Dermis blood vessel endothelial cell (primary cell): ENCODE measurements at places on chromosomes 13 and 19.

GRCh38 chr13:43805071-43805468, 18.3 kb upstream of the ENOX1 start:
- peak; percentile 38 for DNase-seq

DNA sequence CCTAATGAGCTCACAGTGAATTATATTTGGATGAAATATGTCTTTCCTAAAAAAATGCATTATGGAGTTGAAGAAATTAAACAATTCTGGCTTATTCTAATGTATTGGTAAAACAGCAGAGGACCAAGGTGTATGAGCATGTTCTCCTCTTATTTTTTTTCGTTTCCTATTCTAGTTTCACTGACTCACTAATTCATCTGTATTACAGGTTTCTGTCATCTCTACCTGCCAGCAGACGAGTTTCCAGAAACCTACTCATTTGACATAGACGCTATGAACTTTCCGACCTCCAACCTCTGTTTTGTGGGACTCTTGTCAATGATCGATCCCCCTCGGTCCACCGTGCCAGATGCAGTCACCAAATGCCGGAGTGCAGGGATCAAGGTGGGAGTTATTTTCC, 20.3 kb downstream of the ATP12A start:
- DNase-seq: no peak

DNA sequence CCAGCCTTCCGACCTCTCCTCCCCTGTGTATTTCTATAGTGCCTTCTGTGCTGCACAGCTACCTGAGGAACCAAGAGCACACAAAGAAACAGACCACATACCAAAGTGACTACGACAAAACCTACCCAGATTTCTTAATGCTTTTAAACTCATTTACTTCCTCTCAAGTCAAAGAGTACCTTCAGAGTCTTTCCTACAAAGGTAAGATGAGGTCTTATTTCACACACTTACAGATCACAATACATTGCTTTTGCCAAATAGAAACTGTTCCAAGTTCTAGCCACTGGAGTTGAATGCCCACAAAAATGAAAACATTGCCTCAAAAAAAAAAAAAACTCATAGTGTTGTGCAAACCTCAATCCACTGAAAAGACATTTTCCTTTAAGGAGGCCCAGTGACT, 36.4 kb downstream of the TEX26 start:
- DNase-seq: no peak

- peak; percentile 36 for DNase-seq
These were observed 21.2 kb downstream of the RCBTB2 start for GRCh38 chr13:48511621-48512230.

DNA sequence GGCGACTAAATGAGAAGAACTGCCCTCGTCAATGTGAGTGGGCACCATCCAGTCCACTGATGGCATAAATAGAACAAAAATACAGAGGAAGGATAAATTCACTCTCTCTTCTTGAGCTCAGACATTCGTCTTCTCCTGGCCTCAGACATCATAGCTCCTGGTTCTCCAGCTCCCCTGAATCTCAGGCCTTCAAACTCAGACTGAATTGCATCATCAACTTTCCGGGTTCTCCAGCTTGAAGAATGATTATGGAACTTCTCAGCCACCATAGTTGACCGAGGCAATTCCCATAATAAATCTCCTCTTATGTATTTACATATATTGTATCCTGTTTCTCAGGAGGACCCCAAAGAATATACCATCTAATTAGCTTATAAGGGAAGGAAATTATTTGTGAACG, 55.0 kb upstream of the FNDC3A start:
- no peak for DNase-seq

DNA sequence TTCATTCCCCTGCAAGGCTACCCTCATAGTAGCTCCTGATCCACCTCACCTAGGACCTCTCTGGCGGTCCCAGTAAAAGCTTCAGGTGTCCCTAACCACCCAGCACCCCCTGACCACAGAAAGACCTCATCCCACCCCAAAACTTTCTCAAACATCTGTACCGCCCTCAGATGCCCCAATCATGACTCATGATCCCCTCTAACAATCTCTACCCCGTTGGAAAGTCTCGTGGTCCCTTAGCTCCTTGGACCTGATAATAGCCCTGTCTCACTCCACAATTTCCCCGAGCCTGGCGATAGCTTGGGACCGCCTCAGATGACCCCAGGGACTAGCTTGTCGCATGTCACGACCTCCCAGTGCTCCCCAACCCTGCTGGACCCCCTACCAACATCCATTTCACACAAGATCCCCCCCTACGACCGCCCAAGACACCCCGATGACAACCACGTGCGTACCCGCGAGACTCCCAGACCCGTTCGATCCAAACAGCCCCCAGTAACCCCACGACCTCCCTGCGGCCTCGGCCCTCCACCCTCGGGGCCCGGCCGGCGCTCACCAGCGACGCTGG, 450 bp downstream of the NDUFA11 start:
- DNase-seq: peak; percentile 38

DNA sequence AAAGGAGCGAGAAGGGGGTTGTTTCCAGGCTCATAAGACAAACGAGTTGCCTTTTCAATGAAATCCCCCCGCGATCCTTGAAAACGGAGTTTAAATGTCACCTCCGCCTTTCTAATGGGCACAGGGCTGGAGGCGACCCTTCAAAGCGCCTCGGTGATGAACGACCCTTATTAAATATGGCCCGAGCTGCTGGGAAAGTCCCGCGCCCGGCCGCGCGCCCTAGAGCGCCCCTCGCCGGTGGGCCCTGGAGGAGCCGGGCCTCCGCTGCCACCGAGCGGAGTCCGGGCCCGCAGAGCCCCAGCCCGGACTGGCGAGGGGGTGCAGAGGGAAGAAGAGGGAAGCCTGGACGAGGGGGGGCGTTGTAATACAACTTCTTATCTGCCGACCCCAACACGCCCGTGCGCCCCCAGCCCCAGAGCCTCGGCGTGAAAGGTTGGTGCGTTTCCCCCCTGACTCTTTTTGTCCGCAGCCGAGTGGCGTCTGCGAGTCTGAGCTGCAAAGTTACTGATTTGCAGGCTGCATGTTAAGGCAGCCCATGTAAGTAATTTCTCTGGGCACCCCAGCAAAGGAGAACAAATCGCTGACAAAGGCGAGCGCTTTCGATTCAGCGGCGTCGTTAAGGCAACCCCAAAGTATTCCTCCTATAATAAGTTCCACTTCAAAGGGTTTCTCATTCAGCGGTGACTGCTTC, 11.9 kb downstream of the ZIC5 start:
- DNase-seq: no peak

DNA sequence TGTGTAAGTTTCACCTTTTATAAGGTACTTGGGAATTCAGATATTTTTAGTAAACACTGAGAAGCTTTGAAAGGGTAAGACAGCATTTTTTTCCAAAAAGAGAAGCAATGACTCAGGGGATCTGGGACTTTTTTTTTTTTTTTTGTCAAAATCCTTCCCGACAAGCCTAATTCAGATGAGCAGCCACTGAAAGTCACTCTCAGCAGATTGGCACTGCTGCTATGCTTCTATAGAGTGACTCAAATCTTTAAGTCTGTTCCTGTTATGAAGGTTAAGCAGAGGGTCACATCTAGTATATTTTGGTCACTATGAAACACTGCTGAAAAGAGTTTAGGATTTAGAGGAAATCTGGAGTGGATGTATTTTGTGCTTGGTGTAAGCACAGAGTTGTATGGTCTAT, 571.1 kb downstream of the MYO16 start:
- no peak for DNase-seq

DNA sequence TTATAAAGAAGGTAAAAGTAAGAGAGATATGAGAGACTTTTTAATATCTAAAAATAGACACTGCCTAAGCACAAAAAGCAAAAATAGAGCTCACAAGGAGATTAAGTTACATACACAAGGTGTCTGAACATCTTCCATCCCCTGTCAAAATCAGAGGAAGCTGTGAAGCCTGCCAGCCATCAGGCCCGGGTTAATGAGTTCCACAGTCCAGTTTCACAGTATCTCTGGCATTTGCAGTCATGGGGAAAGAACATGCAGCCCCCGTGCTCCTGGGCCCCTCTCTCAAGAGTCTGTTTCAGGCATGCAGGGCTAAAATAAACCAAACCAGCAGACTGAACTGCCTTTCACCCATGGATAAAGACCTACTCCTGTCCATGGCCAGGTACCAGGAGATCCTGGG, 79.2 kb downstream of the TBC1D4 start:
- DNase-seq: no peak

- DNase-seq: no peak
These were observed 331.5 kb upstream of the ARGLU1 start for GRCh38 chr13:106899442-106899841.

GRCh38 chr13:70388935-70389334, 280.7 kb upstream of the KLHL1 start:
- DNase-seq: no peak

DNA sequence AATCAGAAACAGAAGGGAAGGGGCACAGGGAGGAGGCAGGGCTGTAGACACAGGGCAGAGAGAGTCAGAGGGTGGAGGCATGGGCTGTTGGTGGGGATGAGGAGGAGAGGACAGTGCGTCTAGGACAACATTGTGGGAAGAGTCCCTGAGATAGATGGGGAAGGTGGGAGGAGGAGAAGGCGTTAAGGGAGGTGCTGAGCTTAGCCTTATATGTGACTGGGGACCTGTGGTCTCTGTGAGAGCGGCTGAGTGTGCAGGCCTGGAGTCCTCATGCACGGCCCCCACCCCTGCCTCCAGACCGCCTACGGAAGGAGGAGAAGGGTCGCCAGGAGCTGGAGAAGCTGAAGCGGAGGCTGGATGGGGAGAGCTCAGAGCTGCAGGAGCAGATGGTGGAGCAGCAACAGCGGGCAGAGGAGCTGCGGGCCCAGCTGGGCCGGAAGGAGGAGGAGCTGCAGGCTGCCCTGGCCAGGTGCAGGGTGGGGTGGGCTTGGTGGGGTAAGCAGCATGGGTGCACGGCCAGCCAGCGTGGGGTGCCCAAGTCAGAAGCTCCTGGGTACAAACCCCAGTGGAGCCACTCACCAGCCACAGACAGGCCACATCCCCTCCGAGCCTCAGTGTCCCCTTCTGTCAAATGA, 56.8 kb downstream of the KCNC3 start:
- DNase-seq: no peak

GRCh38 chr13:99658261-99658991, 157.2 kb downstream of the TM9SF2 start:
- DNase-seq: peak; percentile 60

- DNase-seq: no peak
These were observed 45.8 kb downstream of the TMEM255B start for GRCh38 chr13:113804703-113805430.

- peak; percentile 76 for DNase-seq
These were observed at the start of gene MRI1 for GRCh38 chr19:13764101-13764807. MRI1 (plus strand) TSS chr19:13764522; CDS start chr19:13764589, 67 bp downstream.
